ENCODE measurements at places on chromosomes 3 and 15.

DNA sequence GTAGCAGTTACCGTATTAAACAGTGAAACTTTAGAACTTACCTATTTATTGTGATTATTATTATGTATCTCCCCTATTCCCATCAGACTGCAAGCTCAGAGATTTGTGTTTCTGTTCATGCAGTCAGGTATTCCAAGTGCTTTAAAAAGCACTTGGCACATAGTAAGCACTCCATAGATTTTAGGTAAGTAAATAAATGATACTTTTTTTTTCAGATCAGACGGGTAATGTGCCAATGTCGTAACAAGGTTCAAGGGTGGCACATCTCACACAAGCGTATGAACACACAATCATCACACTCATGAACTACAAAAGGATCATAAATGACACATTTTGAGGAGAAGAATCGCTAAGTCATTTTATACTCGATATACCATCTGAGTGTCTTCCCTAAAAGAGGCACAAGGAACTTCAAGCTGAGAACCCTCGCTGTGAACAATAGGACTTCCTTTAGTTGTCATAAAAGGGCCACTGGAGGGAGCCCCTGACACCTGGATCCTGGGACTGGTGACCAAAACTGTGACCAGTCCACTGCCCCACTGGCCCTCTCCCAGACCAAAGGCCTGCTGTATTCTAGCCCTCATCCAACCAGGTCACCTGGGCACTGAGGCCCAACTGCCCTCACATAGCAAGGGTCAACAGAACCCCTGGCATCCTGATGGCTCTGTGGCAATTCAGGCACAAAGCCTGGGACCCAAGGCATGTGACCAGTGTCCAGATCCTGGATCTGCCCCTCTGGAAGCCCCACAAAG, 32.1 kb downstream of the KIF9 start:
- peak; percentile 92 for DNase-seq

DNA sequence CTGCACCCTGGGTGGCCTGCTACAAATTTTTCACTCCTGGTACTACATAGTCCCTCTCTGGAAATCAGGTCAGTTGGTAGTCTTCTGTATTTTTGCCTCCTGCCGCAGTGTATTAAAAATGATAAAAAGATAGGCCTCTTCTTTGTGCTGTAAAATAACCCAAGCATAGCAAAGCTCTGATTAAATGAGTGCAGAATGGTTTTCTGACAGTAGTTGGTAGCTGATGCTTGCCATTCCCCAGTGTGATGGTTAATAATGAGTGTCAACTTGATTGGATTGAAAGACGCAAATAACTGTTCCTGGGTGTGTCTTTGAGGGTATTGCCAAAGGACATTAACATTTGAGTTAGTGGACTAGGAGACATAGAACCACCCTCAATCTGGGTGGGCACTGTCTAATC, 264.4 kb upstream of the ZNF717 start:
- DNase-seq: no peak

DNA sequence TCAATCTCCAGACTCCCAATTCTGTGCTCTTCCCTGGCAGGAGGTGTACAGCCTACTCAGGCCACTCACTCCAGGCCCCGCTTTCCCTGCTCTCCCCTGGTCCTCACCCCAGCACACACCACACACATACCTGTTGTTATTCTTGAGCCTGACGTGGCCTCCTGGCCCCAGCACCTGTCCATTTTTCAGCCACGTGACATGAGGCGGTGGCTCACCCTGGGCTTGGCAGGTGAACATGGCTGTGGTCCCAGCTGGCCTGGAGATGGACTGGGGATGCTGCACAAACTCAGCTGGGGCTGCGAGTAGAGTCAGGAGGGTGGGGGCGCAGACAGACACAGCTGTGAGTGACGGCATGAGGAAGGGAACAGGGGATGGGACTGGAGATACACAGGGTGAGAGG, 27.3 kb downstream of the RNU5B-1 start:
- no peak for DNase-seq

- no peak for DNase-seq
These were observed 7.8 kb upstream of the SCAANT1 start for GRCh38 chr3:63920001-63920400.

GRCh38 chr3:86239946-86240345, 751.0 kb downstream of the VGLL3 start:
- DNase-seq: no peak

DNA sequence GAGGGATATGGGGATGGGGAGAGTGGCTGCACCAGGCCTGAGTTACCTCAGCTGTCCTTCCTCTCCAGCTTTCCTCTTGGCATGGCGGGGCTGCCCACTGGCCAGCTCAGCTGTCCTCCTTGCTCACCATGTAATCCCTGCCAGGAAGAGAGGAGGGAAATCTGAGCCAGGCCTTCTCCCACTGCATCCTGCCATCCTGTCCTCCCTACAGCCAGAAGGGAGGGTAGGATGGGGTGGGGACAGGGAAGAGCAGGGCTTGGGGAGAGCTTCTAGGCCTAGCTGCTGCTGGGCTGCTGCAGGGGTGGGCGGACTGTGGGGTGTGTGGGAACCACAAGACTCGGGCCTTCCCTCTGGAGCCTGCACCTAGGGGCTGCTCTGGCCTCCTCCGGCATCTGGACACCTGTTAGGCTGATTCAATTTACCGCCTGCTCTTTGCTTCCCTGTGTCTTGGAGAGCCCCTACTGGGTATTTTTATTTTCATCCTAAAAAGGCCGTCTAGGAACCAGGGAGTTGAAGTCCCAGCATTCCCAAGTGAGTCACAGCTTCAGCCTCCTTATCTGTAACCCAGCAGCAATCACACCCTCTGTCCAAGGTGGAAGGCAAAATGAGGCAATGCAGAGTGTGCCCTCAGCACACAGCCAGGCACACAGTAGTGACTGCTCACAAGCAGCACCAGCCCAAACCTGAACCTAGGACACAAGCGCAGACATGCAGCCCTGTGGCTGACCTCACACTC, 13.1 kb upstream of the KY start:
- DNase-seq: peak; percentile 81

DNA sequence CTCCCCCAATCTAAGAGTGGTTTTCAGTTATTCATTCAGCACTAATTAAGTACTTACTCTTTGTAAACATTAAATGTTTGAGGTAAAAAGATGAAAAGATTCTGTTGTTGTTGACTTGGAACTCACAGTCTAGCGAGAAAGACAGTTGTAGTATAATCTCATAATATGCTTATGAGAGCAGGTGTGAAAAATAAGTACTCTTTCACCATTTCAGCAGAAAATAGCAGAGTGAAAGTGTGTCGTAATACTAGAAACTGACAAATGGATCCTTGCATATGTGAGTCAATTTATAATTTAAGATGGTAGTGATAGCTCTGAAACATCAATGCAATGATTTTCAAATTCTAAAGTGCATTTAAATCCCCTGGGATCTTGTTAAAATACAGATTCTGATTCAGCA, 618.8 kb upstream of the CCDC54 start:
- no peak for DNase-seq

GRCh38 chr3:173510565-173510964, 113.0 kb downstream of the NLGN1 start:
- DNase-seq: no peak

- no peak for DNase-seq
These were observed 8.7 kb upstream of the RPUSD3 start for GRCh38 chr3:9852528-9852927.

DNA sequence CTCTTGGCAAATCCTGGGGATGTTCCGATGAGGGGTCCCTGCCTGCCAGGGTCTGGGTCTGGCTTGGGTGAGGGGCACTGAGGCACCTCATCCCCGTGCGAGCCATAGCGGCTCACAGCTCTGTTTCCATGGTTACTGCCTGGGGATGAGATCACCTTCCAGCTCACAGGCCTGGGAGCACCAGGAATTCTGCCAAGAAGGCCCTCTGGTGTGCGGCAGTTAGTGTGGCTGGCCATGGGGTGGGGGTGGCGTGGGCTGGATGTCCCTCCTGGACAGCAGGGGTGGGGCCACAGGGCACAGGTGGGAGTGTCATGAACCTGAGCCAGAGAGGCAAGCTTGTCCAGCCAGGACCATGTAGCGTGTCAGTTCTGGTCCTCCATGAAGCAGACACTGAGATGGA, 22.1 kb upstream of the PRR23E start:
- peak; percentile 94 for DNase-seq

DNA sequence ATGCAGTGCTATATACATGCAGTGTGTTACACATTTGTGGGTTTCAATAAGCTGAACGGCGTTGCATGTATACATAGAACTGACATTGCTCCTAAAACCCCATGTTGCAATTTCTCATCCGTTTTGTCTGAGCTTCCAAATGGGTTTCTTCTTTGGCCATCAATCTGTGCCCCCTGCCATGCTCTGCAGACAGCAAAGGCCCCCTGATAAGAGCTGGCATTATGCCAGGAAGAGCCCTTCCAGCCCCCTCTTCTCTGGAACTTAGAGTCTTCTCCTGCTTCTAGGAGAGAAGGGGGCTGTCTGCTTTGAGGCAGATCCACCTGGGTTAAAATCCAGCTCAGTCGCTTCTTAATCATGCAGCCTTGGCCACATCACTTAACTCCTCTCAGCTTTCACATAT, 254.0 kb downstream of the SLCO3A1 start:
- no peak for DNase-seq

DNA sequence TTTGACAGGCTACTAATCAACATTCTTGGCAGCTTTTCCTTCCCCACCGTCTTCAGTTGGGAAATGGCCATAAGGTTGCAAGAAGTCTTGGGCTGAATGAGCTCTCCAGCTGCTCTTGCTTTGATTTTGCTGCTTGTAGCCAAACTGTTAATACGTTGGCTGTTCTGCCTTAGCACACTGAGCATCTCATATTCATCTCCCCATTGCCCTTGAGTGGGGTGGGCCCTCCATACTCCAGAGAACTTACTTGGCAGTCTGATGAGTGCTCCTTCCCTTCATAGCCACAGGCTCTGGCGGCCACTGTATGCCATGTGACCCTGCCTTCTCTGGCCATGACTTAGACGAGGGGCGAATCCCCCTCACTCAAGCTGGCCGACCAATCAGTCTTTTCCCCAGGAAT, 25.8 kb upstream of the PAQR5 start:
- DNase-seq: no peak

- DNase-seq: no peak
These were observed 46.2 kb downstream of the CCDC12 start for GRCh38 chr3:46930166-46930944.

- peak; percentile 43 for DNase-seq
These were observed 28.3 kb downstream of the ALS2CL start for GRCh38 chr3:46664971-46665762.

DNA sequence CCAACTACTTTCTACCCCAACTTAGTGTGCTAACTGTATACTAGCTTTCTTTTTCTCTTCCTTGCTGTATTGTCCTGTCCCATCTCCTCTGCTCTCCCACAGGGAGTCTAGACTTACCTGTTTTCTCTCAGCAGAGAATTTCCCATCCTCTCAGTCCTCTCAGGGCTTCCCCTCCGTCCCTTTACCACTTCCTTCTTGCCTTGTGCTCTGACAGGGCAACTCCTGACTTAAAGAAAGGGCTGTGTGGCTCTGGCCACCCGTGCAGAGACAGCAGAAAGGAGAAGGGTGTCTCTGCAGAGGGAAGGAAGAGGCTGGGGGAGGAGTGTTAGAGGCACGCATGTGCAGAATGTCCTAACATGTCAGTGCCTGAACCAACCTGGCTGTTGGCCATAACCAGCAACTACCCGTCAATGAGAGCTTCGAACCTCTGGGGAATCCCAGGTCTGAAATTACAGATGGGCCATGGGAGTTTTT, at the start of gene GCSAM:
Gene GCSAM (minus strand): TSS at position 274 of the 474 bp plus-strand sequence. CDS start 128 bp downstream, at position 146.
- no peak for DNase-seq

DNA sequence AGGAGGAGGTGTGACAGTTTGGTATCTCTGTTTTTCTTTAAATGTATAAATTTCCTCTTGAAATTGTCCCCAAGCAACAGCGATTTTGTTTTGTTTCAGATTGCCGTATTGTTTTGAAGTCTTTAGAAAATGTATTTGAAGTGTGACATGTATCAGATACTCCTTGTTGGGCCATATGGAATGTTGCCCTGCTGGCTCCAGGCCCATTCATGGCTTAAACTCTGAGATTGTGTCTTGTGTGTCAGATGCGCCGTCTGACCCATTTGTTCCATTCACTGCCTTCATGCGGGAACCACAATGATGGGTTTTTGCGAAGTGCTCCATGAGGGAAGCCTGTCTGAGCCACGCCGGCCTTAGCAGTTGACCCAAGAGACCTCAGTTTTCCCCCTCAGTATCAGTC, 75.2 kb upstream of the ADAMTSL3 start:
- DNase-seq: no peak

DNA sequence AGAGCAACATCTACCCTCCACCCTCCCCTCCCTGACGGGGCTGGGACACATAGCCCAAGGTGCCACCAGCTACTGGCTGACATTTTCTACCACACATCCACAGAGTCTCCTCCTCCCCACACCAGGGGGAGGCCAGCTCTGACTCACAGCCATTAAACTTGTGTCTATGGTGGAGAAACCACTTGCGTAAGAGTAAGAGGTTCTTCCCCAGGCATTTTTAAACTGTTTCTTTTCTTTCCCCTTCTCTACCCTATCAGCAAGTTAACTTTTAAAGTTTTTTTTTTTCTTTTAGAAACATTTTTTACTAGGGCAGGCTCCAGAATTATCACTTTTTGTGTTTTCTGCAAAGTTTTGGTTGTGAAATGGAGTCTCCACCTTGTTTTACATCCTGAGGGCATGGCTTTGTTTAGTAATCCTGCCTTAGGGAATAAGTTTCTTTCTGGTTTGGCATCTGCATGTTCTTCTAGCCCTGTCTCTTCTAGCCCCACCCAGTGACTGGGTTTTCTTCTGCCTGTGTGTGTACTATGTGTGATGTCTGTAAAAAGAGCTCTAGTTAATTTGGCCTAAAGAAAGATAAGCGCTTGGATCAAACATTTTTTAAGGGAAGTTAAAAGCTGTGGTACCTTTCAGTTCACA, 148.8 kb upstream of the GADL1 start:
- DNase-seq: no peak

GRCh38 chr3:23805210-23805632, 534 bp upstream of the UBE2E1 start:
- peak; percentile 39 for DNase-seq

DNA sequence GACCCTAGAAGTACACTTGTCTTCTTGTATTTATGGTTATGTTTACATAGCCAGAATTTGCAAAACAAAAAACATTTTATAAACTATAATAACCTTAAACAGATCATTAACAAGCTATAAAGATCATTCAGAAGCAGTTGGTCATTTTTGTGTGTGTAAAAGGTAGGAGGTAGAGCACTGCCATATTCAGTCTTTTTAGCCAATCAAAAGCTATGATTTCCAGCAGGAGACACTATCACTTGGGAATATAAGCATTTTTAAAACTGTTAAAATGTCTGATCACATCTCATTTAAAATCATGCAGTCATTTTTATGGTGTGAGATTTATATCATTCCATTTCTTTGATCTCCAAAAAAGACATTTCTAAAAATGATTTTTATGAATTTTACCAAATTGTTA, 42.6 kb upstream of the ATP2C1 start:
- DNase-seq: no peak

- DNase-seq: no peak
These were observed 112.9 kb upstream of the SLC6A11 start for GRCh38 chr3:10702961-10703740.

DNA sequence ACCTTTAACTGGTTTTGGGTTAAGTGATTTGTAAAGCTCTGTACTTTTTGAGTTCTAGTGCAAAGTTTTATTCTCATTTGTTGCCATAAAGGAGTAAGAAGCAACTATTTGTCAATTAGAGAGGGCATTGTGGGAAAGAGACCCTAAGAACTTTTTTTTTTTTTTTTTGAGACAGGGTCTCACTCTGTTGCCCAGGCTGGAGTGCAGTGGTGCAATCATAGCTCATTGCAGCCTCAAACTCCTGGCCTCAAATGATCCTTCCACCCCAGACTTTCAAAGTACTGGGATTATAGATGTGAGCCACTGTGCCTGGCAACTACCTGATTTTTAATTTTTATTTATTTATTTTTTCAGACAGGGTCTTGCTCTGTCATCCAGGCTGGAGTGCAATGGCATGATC, 4.9 kb downstream of the CHP1 start:
- peak; percentile 8 for DNase-seq

GRCh38 chr15:58313304-58313703, 118.5 kb upstream of the LIPC start:
- peak; percentile 39 for DNase-seq

Measured in osteoblast (primary cell).